ENCODE measurements at places on chromosomes 5 and 9.

DNA sequence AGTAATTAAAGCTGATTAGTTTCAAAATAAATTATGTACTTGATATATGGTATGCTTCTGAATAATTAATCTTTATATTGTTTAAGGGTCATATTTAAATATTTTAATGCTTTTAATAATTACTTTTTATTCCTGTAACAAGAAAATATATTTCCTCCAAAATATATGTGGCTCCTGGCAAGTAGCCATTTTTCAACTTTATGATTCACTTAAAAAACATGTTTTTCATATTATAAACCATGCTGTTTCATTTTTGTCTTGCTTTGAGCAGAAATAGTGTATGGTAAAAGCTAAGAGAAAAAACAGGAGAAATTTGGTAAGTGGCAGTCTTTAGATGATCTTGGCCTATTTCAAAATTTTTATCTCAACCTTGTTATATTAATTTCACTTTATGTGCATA lies 14.6 kb downstream of the SPATA9 start:
- no peak for DNase-seq

DNA sequence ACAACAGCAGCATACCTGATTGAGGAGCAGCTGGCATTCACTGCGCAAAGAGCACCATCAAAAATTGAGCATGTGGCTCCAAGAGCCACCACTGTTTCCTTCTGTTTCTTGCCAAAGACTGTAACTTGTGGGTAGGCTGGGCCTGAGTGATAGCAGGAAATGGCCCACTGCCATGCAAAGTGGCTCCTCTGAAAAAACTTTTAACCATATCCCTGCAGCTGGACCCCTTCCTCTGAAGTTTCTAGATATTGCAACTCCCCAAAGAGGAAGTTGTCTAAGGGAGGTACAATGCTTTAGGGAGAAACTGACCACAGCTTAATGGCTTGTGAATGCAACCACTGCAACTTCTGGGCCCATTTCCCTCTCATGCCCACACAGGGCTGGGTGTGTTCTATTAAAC lies 355.4 kb upstream of the PDE4D start:
- DNase-seq = no peak

GRCh38 chr5:142408536-142408935 lies 83.7 kb upstream of the SPRY4 start:
- no peak for DNase-seq

- no peak for DNase-seq
Observed at GRCh38 chr5:11854936-11855335, 49.3 kb downstream of the CTNND2 start.

- DNase-seq = peak; percentile 64
Observed at GRCh38 chr5:156920042-156920860, 42.8 kb downstream of the TIMD4 start.

DNA sequence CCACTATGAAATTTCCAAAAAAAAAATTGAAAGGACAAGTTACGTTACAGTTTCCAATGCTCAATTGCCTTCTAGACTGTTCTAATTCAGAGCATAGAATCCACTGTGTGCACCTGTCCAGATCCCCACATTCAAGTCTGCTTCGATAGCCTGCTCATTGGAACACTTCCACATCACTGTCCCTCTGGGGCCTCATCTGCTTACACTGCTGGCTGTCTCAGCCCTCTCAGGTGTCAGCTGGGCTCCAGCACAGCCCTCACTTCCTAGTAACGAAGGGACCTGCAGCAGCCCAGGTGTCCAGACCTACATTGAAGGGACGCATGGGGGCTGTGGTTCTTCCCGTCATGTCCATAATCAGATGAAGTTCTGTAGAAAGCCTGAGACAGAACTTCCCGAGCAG lies 94.3 kb upstream of the EMB start:
- no peak for DNase-seq

GRCh38 chr9:10855847-10856246 lies 243.0 kb upstream of the PTPRD start:
- DNase-seq = no peak

DNA sequence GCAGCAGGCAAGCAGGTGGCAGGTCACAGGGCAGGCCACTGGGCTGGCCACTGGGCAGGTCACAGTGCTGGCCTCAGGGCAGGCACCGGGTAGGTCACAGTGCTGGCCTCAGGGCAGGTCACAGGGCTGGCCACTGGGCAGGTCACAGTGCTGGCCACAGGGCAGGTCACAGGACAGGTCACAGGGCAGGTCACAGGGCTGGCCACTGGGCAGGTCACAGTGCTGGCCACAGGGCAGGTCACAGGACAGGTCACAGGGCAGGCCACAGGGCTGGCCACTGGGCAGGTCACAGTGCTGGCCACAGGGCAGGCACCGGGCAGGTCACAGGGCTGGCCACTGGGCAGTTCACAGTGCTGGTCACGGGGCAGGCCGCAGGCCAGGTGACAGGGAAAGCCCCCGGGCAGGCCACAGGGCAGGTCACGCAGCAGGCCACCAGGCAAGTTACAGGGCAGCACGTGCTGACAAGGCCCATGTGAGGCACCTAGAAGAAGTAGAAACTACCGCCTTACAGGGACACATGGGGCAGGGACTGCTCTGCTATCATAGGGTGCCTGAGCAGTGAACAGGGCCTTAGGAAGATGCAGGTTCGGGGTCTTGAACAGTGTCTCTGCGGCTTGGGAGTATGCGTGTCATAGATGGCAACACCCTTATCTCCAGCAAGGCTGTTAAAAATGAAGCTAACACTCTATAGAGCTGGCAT lies 18.6 kb upstream of the MED10 start:
- DNase-seq = no peak

DNA sequence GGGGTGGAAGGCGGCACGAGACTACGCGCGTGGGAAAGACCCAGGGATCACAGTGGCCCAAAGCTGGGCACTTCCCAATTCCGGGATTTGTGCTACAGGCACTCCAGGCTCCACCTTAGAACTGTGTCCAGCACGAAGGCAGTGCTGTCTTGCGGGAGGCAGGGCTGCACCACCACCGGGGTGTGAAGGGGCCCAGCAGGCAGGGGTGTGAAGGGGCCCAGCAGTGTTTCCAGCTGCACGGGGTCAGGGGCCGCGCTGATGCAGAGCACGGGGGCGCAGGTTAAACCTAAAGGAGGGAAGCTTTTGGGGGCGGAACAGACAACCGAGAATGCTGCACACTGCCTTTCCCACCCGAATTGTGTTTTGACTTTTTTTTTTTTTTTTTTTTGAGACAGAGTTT lies 1.1 kb upstream of the PDCD6 start:
- DNase-seq = no peak

GRCh38 chr5:109946610-109947009 lies 256.9 kb downstream of the MAN2A1 start:
- no peak for DNase-seq

DNA sequence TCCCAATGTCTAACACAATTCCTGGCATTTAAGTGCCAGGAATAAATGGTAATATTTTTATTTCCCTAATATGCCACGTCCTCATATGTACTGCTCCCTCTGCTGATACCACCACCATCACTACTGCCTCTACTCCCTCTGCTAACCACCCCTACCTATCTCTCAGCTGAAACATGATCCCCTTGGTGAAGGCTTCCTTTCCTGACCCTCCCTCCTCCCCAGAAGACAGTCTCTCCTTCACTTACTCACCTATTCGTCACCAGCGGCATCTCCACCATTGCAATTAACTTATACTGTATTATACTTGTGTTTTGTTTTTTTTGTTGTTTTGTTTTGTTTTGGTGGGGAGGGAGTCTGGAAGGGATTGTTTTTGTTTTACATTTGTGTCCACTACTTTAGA lies 4.8 kb downstream of the DENND1A start:
- DNase-seq = no peak

DNA sequence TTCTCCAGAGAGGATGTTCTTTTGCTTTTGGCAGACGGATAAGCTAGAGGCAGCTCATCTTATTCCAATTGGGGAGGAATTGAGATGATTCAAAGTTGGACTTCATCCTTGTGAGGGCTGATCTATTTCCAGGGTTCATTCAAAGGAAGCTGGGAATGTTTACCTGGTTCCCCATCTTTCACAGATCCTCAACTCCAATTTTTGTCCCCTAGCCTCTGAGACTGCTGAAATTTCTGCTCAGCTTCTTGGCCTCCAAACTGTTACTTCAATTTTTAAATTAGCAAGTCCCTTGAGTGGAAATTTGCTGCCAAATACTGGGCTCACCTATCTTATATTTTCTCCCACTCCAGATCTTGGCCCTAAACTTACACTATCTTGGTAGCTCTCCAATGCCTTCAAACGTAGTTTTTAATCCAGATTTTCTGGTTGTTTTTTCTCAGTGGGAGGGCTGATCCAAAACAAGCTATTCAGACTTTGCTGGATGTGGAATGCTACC lies 93.9 kb upstream of the NEK6 start:
- DNase-seq = no peak

- no peak for DNase-seq
Observed at GRCh38 chr5:21806271-21806670, 1046.9 kb downstream of the CDH12 start.

GRCh38 chr9:96554326-96554725 lies 65.3 kb downstream of the CDC14B start:
- DNase-seq = no peak

- DNase-seq = no peak
Observed at GRCh38 chr5:151382576-151382975, 35.2 kb upstream of the SLC36A2 start.

GRCh38 chr5:92567831-92568450 lies 1013.1 kb downstream of the NR2F1-AS1 start:
- DNase-seq = no peak

DNA sequence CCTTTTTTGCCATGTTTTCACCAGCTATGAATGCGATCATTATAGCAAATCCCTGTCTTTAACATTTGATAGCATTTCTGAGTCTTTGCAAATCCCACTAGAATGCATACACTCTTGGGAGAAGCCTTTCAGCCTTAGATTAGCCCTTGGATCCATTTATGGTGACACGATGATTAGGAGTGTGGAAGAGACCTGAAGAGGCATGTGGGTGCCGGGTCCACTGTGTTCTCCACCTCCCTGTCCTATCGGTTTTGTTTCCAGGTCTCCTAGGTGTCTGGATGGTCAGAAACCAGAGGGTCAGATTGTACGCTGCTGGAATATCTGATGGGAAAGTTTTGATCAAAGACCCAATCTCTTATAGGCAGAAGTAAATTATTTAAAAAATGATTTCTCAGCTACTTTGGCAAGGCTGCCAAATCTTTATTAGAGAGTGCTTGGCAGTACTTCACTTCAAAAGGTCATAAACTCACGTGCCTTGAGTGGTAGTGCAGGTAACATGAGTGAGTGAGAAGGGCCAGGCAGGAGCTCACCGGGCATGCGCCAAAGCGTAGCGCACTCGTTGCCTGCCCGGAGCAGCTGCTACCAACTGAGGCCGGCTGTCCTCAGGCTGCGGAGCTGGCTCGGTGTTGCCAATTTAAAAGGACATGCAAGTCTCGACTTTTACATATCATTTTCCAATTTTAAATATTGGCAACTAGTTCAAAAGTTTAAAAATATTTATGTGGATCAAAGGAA lies 51.3 kb downstream of the PCSK5 start:
- no peak for DNase-seq

GRCh38 chr5:151040211-151040747 lies 19.9 kb downstream of the GPX3 start:
- DNase-seq = no peak

GRCh38 chr9:23341346-23341745 lies 484.7 kb downstream of the ELAVL2 start:
- DNase-seq = no peak

GRCh38 chr5:44160369-44160768 lies 228.9 kb downstream of the FGF10 start:
- no peak for DNase-seq

GRCh38 chr9:114937516-114937915 lies 7.1 kb upstream of the TNFSF8 start:
- no peak for DNase-seq

DNA sequence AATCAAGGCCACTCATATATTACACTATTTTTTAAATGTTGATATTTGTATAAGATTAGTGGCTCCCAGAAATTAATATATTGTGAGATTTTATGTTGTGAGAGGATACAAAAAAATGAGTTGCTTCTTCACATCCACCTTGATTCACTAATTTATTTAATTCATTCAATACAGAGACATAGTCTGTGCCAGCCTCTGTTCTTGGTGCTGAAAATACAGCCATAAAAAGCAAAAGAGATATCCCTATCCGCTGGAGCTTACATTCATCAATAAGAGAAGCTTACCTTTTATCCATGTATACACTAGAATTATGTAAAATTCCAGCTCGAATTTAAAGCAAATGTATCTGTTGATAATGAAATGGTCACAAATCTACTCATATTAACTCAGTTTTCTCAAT lies 92.2 kb upstream of the GABRG2 start:
- no peak for DNase-seq

- DNase-seq = no peak
Observed at GRCh38 chr5:174596429-174596828, 128.0 kb upstream of the MSX2 start.

DNA sequence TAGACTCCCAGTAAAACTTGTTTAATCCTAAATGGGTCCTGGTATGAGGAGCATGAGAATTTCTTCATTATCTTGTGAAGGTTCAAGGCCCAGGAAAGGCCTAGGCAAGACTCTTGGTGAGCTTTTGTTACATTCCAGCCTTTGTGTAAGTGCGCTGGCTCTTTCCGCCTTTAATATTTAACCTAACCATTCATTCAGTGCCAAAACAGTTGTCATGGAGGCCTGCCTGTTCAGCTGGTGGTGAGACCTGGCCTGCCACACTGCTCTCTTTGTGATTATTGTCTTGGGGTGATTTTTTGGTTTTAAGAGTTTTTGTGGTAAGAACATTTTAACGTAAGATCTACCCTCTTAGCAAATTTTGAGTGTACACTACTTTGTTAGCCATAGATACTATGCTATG lies 127.5 kb upstream of the WWC1 start:
- DNase-seq = no peak

GRCh38 chr9:89778100-89779090 lies 173.6 kb downstream of the GADD45G start:
- DNase-seq = no peak

GRCh38 chr9:18237776-18238175 lies 236.2 kb upstream of the ADAMTSL1 start:
- no peak for DNase-seq

GRCh38 chr9:87395804-87396479 lies 101.7 kb upstream of the DAPK1 start:
- no peak for DNase-seq

DNA sequence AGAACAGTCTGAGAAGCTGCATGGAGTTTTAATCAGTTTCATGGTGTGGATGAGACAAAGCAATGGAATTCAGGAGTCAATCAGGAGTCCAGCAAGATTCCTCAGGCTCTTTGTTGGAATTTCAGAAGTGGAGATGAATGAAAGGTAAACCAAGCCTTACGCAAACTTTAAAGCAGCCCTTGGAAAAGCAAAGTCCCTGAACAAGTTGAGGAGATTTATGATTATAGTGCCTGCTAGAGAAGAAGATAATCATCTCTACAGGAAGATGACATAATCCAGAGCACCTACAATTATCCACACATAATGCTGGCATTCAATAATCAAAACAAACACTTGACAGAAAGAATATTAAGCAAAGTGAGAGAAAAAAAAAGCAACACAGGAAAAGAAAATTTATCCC lies 1380.1 kb upstream of the NUDT12 start:
- DNase-seq = no peak

GRCh38 chr9:120443489-120443888 lies 136.5 kb downstream of the CDK5RAP2 start:
- DNase-seq = no peak

GRCh38 chr5:154757814-154758406 lies 2.7 kb downstream of the LARP1 start:
- peak; percentile 32 for DNase-seq

- DNase-seq = no peak
Observed at GRCh38 chr9:82957529-82958379, 105.2 kb downstream of the RASEF start.

GRCh38 chr5:74116266-74116665 lies 490.3 kb downstream of the ARHGEF28 start:
- DNase-seq = no peak

Data from stimulated activated CD4-positive, alpha-beta T cell treated with anti-CD3 and anti-CD28 coated beads, Interleukin-1b, Interleukin-23, amount 100 ng/mL, for 24 hours (primary cell).